ENCODE measurements at places on chromosomes 1 and 21.

GRCh38 chr1:217133092-217133491 is 409.9 kb upstream of the ESRRG start:
- no peak for DNase-seq

GRCh38 chr1:100719490-100719889 is at the start of gene VCAM1:
Gene VCAM1, plus strand, starts transcription at chr1:100719742. Its CDS starts 119 bp downstream, at chr1:100719861.
- DNase-seq = no peak

DNA sequence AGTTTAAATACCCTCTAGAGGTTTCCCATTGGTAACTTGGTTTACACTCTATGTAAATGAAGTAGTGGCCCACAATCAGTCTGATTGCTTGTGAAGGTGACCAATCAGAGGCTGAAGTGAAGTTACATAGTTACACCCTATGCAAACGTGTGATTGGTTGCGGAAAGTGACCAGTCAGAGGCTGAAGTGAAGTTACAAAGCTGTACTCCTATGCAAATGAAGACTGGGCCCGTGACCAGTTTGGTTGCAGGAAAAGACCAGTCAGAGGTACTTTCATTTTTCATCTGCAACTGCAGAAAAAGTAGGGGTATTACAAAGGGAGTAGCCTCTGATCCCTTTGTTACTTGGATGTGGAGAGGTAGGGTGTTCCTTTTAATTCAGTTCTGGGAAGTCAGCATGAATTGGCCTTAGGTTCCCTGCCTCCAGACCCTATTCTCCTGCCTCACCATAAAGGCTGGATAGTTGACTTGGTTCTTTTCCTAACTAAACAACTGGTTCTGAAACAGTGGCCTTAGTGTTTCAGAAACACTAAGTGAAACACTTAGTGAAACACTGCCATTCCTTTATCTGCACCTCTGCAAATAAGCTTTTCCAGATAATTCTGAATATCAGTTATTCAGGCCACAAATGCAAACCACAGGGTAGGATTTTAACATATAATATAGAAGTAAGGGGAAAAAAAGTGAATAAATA is 39.3 kb downstream of the MAGI3 start:
- no peak for DNase-seq

GRCh38 chr1:31690921-31691320 is 12.9 kb downstream of the COL16A1 start:
- DNase-seq = no peak

GRCh38 chr1:58573138-58573537 is 3.9 kb downstream of the TACSTD2 start:
- DNase-seq = no peak

DNA sequence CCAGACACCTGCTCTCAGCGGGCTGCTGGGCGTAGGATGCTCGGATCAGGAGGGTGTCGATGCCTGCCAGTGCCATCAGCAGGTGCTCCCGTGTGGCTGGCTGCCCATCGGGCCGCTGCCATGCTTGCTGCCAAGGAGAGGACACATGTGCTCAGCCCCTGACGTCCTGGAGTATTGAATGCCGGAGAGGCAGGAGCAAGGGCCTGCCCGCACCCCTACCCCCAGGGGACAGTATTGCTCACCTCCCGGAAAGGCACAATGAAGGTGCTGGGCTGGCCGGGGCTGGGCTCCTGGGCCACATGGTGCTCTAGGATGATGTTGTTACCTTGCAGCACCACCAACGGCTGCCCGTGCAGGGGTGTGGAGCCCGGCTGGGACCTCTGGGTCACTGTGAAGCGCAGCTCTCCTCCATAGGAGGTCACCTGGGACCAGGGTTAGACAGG is 61.5 kb downstream of the HSPG2 start:
- no peak for DNase-seq

GRCh38 chr1:58997060-58997411 is 213.2 kb upstream of the JUN start:
- DNase-seq = no peak

- no peak for DNase-seq
Measured at GRCh38 chr1:42529724-42530181, 66.7 kb downstream of the CCDC30 start.
